ENCODE measurements at places on chromosomes 11 and 22. TPM values are rescaled to one million over a fixed set of nuclear protein-coding genes. Genes with fewer than 3 reads are reported as not detected.

GRCh38 chr22:43363315-43364168 is 20.4 kb upstream of the SCUBE1 start:
- no peak overlapping the region for H3K27ac ChIP-seq

GRCh38 chr22:45883811-45884170 is 93.2 kb downstream of the WNT7B start:
- H3K4me3 ChIP-seq: no peak overlapping the region
- H3K27me3 ChIP-seq: peaks cover 71% of the 10 kb centered on the region
- no peak for DNase-seq
- H3K36me3 ChIP-seq: no peaks in the 10 kb centered on the region
- H3K27ac ChIP-seq: no peak overlapping the region
- peaks cover 32% of the 10 kb centered on the region for H3K4me1 ChIP-seq

DNA sequence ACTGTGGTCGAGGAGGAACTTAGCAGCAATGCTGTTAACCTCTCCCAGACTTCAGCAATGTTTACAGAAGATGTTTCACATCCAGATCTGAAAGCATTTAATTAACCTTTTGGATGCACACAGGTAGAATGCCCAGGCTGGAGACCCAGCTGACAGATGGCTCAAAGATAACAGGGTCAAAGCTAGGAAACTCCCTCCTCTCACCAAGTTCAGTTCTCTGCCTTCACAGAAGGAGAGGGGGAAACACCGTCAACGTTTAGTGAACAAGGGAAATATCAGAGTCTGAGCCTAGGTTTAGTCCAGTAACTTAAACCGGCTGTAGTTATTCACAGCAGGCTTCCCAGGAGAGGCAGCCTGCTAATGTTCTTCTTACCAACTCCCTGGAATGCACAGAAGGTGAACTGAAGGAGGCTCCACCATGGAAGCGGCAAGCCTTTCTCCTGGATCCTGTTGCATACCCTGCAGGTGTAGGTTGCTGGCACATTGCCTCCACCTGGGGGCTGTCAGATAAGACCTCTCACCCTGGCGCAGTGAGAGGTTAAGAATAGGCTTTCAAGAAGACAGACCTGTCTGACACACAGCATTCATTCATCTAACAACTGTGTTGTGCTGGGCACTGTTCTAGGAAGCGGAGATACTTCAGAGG is 23.5 kb upstream of the ANKK1 start:
- no peak overlapping the region for H3K4me3 ChIP-seq
- DNase-seq: no peak
- H3K27ac ChIP-seq: no peak overlapping the region
- no peaks in the 10 kb centered on the region for H3K27me3 ChIP-seq
- peaks cover 91% of the 10 kb centered on the region for H3K36me3 ChIP-seq
- no peaks in the 10 kb centered on the region for H3K4me1 ChIP-seq

DNA sequence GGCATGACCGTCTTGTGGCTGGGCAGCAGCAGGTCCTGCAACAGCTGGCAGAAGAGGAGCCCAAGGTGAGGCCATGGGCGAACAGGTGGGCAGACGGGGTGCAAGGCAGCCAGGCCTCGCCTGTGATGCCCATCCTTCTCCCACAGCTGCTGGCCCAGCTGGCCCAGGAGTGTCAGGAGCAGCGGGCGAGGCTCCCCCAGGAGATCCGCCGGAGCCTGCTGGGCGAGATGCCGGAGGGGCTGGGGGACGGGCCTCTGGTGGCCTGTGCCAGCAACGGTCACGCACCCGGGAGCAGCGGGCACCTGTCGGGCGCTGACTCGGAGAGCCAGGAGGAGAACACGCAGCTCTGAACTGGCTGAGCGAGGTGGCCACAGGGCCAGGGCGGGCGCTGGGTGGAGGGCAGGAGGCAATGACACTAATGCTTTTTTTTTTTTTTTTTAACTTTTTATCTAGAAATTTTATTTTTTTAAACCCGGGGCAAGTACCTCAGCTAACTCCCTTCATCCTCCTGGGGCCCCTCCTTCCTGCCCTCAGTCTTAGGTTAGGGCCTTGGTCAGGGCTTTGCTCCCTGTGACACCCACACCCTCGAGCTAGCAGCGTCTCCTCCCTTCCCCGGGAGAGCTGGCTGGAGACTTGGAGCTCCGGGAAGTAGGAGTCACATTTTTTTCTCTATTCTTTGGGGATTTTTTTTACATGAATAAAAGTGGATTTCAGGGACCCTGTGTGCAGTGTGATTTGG is 16.0 kb downstream of the PLCB3 start:
- no peak overlapping the region for H3K4me3 ChIP-seq
- no peaks in the 10 kb centered on the region for H3K27me3 ChIP-seq

Gene MUS81
- total RNA-seq: 22.8 TPM
